Psoas muscle (tissue), 8 donors: ENCODE measurements at places on chromosomes 4 and X.

GRCh38 chr4:138609943-138610350, 367.8 kb upstream of the SLC7A11 start:
- DNase-seq: no peak

DNA sequence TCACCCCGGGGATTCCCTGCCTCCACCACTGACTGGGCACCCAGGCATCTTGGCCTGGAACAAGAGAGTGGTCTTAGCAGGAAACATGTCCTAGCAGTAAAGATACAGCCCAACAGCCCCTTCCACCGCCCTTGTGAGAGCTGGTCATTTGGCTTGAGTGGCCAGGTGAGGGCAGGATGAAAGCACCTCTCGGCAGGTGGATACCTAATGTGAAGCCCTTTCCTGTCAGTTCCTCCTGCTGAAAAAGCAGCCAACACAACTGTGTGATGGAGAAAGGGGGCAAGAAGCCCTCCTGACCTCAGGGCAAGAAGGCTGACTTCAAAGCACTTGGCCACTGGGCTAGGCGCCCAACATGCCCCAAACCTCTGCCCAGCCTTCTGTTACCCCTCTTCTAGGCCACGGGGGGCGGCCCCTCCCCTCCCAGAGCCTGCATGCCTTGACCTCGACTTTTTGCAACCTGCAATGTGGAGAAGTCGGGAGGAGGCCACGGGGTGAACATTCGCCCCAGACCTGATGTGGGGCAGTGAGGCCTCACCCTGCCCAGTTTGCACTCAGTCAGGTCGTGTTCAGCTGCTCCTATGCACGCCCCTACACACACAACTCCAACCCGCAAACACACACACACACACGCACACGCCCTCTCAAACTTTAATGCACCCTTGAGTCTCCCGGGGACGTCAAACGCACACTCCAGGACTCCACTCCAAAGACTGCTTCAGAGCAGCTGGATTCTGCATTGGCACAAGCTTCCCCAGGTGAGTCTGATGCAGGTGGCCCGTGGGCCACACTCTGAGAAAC, 1.1 kb downstream of the LGI2 start:
- DNase-seq: no peak

GRCh38 chr4:119139822-119140252, 4.2 kb downstream of the MYOZ2 start:
- no peak for DNase-seq

DNA sequence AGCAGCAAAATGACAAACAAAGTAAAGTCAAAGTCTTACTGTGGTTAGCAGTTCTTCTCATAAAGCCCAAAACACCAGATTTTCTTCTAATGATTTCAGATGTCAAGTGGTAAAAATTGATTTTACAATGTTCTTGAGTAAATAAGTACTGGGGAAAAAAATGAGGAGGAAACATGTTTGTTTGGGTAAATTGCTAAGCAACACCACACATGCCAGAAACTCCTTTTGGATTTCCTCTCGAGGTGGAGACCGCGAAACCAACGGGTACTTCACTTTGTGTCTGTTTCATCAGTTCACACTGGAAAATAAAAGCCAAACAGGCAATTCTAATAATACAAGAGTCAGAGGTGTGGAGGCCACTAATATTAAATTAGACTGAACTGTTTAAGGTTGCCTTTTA, 4.6 kb upstream of the PKD2 start:
- no peak for DNase-seq

DNA sequence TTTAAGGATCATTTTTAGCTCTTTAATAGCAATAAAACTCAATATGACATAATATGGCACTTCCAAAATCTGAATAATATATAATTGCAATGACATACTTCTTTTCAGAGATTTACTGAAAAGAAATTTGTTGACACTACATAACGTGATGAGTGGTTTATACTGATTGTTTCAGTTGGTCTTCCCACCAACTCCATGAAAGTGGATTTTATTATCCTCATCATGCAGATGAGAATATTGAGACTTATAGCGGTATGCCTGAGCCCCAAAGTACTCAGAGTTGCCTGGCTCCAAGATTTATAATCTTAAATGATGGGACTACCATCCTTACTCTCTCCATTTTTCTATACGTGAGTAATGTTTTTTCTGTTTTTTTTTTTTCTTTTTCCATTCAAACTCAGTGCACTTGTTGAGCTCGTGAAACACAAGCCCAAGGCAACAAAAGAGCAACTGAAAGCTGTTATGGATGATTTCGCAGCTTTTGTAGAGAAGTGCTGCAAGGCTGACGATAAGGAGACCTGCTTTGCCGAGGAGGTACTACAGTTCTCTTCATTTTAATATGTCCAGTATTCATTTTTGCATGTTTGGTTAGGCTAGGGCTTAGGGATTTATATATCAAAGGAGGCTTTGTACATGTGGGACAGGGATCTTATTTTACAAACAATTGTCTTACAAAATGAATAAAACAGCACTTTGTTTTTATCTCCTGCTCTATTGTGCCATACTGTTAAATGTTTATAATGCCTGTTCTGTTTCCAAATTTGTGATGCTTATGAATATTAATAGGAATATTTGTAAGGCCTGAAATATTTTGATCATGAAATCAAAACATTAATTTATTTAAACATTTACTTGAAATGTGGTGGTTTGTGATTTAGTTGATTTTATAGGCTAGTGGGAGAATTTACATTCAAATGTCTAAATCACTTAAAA, 15.3 kb downstream of the ALB start:
- no peak for DNase-seq

DNA sequence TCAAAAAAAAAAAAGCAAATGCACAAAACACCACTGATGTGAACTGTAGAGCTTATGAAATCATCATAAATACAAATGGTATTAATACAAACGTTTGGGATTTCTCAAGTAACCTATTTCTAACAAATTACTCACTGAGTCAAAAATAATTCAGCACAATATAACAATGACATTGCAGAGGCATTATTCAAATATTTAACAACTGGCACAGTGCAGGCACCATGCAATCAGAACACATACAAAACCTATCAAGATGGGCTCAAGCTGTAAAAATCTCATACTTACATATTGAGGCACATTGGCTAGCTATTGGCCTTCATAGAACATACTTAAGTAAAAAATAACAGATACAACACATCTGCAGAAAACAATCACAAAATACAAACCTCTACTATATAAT, 81.1 kb downstream of the LRBA start:
- no peak for DNase-seq

DNA sequence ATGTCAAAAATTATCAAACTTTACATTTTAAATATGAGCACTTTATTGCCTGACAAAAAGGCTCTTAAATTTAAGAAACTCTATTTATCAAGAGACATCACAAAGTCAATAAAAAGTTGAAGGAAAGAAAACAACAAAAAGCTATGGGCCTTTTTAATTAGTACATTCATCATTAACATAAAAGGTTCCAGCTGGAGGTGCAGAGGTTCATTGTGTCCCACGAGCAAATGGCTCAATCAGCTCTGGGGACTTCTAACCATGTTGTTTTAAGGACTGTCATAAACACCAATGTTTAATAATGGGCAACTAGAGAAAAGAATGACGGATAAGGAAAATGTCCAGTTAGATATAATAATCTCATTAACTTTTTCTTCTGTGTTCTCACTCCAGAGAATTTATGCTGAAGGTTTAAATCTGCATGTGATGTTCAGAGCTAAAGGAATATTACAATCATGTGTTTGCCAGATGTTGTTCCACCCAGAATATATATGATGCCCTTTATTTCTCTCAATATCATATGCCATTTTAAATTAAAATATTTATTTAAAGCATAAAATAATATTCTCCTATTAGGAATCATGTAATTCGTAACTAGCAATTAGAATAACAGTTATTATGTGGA, 840.3 kb upstream of the ADGRL3 start:
- no peak for DNase-seq

DNA sequence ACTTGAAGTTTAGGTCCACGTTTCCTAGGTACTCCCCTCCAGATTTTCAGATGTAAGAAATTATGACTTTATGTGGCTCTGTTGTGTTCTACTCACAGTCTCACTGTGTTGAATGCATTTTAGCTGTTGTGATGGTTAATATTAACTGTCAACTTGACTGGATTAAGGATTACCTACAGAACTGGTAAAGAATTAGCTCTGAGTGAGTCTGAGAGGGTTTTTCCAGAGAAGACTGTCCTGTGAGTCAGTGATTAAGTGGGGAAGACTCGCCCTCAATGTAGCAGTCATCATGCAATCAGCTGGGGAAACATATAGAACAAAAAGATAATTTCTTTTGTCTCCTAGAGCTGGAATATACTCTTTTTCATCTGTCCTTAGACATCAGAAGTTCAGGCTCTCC, 493.4 kb downstream of the ACTRT1 start:
- DNase-seq: no peak

GRCh38 chr4:3328814-3329663, 36.2 kb downstream of the RGS12 start:
- no peak for DNase-seq

- DNase-seq: no peak
These were observed 10.4 kb downstream of the CASK start for GRCh38 chrX:41912923-41913322.

DNA sequence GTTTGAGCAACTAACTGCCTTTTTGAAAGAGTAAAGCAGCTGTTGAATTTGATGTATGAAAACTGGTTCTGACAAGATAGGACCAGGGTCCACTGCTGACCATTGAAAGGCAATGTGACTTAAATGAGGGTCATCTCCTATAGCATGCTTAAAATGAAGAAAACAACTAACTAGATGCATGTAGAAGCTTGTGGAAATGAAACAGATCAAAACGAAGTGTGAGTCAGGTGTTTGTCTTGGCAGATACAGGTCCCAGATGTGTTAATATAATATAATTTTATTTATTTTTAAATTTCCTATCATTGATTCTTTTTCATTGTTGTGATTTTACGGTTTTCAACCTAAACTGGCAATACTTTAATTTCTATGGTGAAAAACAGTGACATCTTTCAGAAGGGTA, 83.6 kb downstream of the ATOH1 start:
- no peak for DNase-seq

- no peak for DNase-seq
These were observed 294.6 kb upstream of the UGT8 start for GRCh38 chr4:114304046-114304445.

DNA sequence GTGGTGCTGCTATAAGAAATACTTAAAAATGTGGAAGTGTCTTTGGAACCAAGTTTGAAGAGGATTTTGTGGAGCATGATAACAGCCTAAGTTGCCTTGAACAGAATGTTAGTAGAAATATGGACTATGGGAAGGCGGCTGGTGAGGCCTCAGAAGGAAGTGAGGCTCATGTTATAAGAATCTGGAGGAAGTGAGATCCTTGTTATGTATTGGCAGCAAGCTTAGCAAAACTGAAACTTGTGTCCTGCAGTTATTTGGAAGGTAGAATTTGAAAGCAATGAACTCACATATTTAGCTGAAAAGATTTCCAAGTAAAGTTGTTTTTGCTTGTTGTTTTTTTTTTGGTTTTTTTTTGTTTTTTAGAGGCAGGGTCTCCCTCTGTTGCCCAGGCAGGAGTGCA, 13.6 kb upstream of the MED14 start:
- DNase-seq: no peak

- DNase-seq: peak; percentile 54
These were observed 174.1 kb downstream of the RBMX2 start for GRCh38 chrX:130575831-130576389.

DNA sequence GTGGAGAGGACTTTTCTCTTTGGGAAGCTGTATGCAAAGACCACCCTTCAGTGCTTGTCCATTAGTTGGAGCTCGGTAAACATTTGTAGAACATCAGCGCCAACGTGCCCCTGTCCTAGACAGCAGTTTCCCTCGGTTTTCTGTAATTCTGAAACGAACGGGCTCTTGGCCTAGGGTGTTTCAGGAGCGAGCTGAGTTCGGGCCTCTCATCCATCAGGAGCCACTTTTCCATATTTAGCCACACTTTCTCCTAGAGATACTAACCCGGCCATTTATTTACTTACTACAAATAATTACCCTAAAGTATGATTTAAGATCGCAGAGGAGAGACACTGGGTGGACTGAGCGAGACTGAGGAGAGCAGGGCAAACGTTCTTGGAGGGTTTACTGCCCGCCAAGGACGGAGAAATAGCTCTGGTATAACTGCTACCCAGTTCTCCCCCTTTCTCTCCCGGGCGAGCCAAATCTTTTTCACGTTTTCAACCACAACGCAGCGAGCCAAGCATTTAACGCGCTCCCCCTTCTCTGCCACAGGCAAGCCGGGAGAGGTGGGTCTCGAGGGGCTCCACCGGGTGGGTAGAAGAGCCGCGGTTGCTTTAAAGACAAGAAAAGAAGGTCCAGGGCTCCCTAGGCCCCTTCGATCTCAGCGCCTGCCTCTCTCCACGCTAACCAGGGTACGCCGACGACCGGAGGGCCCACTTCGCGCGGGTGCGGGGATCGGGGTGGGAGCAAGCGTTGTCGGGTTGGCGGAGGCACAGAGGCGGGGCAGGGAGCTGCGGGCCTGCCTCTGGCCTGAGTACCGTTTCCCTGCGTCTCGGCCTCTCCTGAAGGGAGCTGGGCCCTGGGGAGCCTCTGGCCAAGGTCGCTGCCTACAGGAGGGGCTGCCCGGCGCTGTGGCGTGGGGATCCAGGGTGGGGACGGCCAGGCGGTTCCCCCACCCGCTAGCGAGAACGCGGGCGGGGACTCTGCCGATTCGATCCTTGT, 10.8 kb upstream of the PITX2 start:
- peak; percentile 72 for DNase-seq

GRCh38 chrX:138856881-138857604, 145.5 kb upstream of the FGF13 start:
- DNase-seq: no peak

- DNase-seq: no peak
These were observed 489.8 kb upstream of the AMOT start for GRCh38 chrX:113330416-113330815.
